Stomach (tissue), 19 donors: ENCODE measurements at places on chromosomes 16 and 17. TPM values are rescaled to one million over a fixed set of nuclear protein-coding genes. Genes with fewer than 3 reads are reported as not detected.

Gene CCL16
- total RNA-seq = 0.72 TPM

Gene HLF
- 8.5 TPM for total RNA-seq

Gene C17orf67
- not detected for total RNA-seq

Gene CA5A
- total RNA-seq = not detected

Gene ZNF205
- total RNA-seq = 2.3 TPM

Gene SLC16A6
- total RNA-seq = not detected

Gene HIC1
- 7.6 TPM for total RNA-seq

Gene PMFBP1
- total RNA-seq = 0.29 TPM

Gene CACNG5
- not detected for total RNA-seq

Gene ZNF646
- total RNA-seq = 9.0 TPM
